Glutamatergic neuron (in vitro differentiated cells): ENCODE measurements at places on chromosomes 5 and 9.

DNA sequence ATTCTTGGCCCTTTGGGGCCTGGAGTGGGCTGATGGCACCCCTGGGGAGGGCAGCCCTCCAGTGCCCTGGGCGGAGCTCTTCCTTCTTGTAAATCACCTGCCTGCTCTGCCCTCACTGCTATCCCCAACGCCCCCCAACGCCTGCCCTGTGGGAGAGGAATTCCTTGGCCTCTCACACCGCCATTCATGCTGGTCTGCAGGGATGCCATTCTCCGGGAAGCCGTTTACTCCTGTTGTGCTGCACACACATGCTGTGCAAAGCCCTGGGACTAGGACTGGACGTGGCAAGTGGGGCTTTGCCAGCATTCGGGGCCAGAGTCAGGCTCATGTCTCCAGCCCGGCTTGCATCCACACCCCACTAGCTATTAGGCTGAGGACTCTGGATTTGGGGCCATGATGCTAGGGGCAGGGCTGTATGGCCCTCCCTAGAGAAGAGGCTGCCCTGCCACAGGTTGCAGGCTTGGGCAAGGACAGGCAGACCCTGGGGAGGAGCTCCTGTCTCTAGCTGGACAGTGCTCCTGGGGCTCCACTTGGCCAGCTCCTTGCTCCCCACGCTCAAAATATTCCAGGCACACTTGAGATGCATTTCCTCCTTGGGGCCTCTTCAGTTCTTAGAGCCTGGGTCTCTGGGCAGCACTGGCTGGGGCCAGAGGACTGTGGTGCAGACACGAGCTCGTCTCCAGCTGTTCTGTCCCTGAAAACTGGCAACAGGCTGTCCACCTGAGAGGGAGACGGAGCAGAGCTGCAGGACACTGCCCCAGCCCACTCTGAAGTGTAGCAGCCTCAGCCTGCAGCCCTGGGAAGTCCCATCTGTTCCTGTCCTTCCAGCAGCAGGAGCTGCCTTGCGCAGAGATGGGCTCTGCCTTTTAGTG, 226.9 kb downstream of the CACNA1B start:
- DNase-seq: no peak

GRCh38 chr5:676699-677076, 16.5 kb downstream of the TPPP start:
- DNase-seq: no peak

DNA sequence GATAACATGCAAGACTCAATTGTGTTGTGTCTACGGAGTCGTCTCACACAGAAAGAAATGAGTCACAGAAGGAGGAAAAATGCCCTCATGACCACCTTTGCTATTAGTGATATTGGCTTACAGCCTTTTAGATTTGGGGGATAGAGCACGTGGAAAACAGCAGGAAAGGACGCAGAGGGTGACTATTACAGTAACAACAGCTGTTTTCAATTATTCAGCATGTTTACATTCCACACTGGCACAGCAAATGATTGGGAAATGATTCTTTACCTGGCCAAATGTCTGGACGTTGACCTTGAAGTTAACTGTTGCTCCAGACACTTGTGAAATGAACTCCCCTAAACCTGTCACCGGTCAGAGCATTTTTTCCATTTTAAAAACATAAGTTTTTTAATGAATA, 46.8 kb downstream of the APTX start:
- no peak for DNase-seq

GRCh38 chr5:53481887-53482716, 1.7 kb downstream of the FST start:
- DNase-seq: peak; percentile 75

GRCh38 chr9:30771760-30772159, 1612.7 kb upstream of the ACO1 start:
- no peak for DNase-seq

DNA sequence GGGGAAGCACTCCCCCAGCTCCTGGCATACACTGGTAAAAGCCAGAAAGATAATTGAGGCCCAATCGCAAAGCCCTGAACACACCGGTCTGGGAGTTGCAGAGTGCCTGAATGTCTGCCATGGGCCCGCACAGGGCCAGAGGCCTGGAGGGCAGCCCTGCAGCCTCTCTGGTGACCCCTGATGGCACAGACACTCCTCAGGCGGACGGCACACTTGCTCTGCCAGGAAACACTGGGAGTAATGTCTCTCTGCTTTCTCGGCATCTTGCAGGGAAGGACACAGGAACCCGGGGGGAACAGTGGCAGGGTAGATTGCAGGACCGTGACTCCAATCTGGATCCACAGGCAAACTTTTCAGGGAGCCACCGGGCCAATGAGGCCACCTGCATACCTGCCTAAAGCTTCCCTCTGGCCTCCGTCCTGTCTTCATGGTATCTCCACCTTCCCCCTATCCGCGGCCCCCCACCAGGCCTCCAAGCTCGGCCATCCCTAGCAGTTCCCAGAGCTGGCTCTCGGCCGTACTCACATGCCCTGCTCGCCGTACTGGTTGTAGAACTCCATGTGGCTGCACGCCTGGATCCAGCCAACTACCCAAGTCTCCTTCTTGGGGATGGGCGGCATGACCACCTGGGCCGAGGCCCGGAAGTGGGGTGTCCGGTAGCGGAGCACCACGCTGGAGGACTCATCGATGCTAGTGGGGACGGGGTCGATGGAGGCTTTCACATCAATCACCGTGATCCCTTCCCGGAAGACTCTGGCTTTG, 797 bp downstream of the FAM78A start:
- DNase-seq: peak; percentile 67

DNA sequence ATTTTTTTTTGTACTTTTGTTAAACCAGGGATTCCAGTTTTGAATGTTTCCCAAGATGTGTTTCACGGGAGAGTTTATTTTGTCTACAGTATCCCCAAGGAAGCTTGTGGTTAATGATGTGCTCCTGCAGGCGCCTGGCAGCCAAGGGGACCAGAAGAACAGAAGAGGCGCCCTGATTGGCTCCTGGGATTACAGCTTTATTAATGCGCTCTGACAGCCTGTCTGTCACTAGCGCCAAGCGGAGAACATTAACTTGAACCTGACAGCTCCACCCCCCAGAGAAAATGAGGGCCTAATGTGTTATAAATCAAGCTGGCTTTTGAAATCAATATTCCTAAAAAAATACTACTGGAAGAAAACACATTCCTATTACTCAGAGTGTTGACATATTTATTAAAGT, 5.0 kb upstream of the FBXL7 start:
- DNase-seq: peak; percentile 50

- DNase-seq: no peak
Observed at GRCh38 chr5:83115816-83116215, 38.5 kb downstream of the XRCC4 start.

DNA sequence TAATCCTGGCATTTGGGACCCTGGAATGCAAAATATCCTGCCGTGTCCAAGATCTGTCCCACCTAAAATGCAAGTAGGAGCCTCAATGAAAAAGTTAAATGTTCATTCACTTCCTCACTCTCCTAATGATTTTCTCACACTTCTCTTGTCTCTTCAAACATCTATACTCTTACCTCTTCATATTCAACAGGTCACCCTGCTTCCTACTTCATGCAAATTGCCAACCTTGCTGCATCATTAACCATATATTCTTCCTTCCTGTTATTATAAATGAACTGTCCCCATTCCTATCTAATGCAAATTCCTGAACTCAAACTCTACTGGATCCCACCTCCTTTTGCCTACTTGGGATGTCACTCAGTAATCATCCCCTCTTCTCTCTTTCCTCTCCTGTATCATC, 74.4 kb downstream of the STRBP start:
- DNase-seq: no peak

DNA sequence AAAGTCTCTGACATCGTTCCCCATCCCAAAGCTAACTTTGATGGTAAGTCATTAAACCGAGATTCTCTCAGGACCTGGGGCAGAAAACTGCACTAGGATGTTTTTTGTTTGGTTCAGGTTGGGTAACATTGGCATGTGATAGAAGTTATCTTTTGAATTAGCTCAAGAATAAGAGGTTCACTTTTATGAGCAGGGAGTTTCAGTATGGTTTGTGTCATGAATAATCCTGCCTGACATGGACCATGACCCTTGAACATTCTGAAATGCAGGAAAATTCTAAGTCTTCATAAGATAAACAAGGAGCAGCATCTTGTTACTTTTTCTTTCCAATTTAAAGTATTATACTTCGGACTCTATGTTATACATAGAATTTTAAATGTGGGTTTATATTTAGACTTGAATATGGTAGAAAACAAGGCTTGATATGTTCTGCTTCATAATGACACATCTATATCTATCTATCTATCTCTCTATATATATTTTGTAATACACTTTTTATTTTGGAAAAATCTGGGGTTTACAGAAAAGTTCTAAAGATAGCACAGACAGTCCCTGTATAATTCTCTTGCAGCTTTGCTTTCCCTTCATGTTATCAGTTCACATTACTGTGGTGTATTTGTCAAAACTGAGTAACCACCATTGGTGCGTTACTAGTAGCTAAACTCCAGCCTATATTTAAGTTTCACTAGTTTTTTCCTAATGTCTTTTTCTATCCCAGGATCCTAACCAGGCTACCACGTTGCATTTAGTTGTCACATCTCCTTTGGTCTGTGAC, 102.7 kb upstream of the TAF11L2 start:
- no peak for DNase-seq

GRCh38 chr9:23232831-23233230, 593.2 kb downstream of the ELAVL2 start:
- no peak for DNase-seq

GRCh38 chr5:54610197-54610944, 92.8 kb downstream of the SNX18 start:
- DNase-seq: no peak

DNA sequence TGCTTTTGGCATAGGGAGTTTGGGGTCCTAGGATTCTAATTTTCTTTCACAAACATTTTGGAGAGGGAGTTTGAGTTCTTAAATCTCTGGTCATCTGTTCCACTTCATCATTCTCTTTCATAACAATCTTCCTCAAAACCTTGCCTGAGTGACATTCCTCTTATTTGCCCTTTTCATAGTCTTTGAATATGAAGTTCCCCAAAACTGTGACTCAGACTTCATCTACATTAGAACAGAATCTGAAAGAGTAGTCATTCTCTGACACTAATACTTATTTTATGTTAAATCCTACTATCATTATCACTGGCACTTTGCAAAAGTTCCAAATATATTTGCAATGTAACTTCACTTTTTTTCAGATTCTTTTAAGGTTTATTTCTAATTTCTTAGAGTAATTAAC, 163.8 kb downstream of the CDH10 start:
- no peak for DNase-seq

DNA sequence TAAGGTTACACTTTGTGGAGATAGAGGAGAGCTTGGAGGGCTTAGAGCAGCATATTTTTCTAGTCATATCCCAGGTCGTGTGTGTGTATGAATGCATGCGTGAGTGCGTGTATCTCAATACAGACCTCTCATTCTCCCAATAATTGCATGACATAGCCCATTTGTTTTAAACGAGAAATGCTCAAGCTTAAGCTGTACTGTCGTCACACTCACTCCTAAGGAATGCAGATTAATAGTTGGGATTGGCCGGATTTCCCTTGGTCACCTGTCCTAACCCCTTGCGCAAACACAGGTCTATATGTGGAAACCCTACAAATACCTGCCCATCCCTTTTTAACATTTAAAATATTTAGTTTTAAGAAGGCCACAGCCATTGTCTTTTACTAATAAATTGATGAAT, 165.8 kb downstream of the SEMA5A start:
- no peak for DNase-seq

DNA sequence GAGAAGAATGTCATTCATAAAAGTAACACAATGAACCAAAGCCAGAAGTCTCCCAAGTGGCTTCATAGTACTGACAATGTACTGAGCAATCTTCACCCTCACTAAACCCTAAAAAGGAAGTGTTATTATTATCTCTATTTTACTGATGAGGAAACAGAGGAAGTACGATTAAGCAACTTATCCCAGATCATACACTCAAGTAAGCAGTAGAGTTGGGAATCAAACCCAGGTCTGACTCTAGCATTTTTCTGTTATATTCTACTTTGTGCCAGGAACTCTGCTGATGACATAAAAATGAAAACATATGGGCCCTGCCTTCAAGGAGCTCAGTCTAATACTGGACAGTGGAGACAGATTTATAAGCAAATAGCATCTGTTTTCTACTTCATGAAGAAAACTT, 109.2 kb downstream of the RAPGEF6 start:
- no peak for DNase-seq

- DNase-seq: no peak
Observed at GRCh38 chr9:71676460-71676859, 91.9 kb downstream of the CEMIP2 start.

DNA sequence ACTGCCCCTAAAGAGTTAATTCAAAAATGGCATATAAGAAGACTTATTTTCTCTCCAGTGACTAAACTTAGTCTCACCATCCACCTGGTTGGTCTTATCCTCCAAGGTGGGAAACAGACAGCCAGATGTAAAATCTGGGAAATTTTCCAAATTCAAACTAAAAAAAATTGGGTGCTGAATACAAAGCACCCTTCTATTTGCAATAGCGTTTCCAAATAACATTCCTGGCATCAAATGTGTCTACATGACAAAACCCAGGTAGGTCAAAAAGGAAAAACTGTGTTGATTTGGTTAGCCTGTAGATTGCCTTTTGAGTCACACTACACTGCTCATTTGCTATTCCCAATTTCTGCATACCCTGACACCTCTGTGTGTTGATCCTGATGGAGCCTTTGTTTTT, 252.2 kb downstream of the NR2F1-AS1 start:
- no peak for DNase-seq

DNA sequence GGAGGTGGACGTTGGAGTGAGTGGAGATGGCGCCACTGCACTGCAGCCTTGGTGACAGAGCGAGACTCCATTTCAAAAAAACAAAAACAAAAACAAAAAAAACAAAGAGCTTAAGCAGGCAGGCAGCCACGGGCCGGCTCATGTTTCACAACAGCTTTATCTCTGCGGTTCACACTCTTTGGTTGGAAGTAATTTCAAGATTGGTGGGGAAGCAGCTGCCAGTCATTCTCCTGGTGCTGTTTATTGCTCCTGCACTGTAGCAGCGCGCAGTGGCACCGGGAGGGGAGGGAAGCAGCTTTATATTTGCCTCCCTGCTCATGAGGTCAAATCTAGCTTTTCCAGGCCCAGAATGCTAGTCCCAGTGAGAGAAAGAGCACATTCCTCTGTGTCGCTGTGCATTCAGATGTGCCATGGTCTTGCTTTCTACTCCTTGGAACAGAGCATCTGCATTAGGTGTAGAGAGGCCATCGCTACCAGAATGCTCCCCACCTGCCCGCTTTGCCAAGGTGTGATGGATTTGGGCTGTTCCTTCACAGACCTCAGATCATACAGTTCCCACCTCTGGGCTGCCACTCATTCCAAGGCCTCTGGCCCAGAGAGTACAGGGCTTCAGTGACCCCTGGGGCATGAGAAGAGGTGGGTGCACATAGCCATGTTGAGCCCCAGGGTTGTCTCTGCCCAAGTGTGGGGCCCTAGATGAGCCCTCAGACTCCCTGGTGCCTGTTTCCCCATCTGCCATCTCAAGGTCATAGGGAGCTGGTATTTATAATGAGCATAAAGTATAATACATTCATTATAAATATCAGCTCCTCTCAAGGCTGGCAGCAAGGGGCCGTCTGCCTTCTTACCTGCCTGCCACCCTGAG, 270.4 kb downstream of the MED10 start:
- no peak for DNase-seq

- no peak for DNase-seq
Observed at GRCh38 chr5:891117-891836, 1.3 kb downstream of the BRD9 start.
